ENCODE measurements at places on chromosomes 6 and 20.
A peak's percentile ranks its signal among the peaks of the same experiment; 100 is the strongest.

GRCh38 chr20:1376408-1377270 lies 16.2 kb downstream of the FKBP1A start:
- DNase-seq, result no peak

DNA sequence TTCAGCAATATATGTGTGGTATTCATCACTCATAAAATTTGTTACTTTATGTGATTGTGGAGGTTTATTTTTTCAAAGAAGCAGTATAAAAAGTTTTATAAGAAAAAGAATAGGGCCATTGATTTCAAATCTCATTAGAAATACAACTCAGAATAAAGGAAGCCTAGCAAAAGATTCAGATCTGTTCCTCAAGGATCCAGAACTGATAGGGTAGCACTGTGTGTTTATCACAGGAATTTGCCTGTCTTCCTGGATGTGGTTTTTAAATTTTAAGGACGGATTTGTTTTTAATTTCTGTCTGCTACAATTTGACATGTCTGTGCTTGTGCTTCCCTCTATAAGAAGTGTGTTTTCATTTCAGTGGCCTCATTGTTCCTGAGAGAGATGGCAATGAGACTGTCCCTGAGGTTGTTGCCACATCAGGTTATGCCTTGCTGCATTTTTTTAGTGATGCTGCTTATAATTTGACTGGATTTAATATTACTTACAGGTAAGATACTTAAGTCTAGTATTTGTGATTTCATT lies 74.6 kb downstream of the ATRN start:
- no peak for DNase-seq

GRCh38 chr20:37571033-37571432 lies 43.4 kb upstream of the BLCAP start:
- DNase-seq, result no peak

- peak; percentile 82 for DNase-seq
Measured at GRCh38 chr20:20205141-20205861, 153.0 kb downstream of the CFAP61 start.

DNA sequence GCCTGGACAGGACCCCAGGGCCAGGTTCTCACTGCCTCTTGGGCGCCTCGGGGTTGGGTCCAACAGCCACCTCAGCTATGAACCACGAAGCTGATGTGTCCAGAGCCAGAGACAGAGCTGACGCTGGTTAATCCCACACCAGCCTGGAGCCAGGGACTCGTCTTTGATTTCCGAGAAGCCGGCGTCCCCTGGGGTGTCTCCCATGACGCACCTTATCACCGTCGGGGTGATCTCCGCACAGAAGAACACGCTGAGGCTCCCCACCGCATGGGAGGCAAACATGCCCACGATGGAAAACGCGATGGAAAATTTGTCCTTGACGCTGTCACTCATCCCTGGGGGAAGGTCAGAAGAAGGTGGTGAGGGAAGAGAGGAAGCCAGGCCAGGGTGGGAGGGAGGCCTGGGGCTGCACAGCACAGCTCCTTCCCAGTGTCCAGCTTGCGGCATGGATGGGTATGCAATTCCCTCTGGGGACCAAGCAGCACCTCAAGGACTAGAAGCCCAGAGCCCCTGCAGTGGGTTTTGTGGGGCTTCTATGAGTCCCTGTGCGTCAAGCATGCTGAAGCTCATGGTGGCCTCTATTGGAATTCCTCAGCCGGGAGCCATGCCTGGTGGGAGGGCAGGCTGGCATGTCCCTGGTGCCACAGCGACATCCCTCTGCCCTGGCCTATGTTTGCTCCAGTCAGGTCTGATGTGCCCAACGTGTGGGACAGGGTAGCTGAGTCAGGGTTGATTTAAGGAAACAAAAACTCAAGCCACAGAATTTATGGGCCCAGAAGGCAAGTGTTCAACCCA lies 25.1 kb downstream of the PSMG4 start:
- DNase-seq, result no peak

DNA sequence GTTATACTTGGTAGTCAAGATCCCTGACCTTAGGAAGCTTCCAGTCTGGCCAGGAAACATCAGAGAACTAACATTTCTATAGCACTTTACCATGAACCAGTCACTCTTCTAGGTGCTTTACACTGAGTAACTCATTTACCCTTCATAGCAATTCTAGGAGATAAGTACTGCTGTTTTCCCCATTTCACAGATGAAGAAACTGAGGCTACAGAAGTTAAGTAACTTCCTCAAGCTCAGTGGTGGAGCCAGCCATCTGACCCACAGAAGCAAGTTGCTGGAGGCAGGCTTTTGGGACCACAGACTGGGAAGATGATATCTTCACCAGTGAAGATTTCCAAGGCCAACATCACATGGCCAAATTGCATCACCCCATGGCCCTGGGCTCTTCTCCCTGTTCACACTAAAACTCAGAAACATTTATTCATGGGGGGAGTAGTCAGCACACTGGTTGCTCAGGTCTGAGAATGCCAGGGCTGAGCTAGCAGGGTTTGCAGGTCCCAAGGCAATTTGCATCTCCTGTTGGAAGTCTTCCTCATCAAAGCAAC lies 70.3 kb downstream of the UNC5CL start:
- DNase-seq, result no peak

DNA sequence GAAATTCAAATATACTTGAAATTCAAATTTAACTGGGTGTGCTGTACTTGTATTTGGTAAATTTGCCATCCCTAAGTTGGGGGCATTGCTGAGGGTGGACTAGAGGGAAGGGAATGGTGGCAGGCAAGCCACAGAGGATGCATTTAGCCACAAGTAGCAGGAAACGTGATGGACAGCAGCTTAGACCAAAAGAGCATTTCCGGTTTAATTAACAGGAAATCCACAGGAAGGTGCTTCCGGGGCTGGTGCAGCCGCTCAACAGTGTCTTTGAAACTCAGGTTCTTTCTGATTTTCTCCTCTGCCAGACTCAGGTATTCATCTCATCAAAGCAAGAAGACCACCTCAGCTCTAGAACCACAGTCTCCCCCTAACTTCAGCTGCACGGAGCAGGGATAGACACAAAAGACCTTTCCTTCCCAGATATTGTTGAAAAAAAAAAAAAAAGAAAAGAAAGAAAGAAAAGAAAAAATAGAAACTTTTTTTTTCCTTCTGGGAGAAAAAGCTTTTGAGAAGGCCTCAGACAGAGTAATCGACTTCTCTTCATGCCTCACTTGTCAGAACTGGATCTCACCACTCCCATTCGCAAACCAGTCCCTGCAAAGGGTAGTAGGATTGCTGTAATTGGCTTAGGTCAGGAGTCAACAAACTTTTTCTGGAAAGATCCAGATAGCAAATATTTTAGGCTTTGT lies 8.0 kb upstream of the BCAS1 start:
- no peak for DNase-seq

DNA sequence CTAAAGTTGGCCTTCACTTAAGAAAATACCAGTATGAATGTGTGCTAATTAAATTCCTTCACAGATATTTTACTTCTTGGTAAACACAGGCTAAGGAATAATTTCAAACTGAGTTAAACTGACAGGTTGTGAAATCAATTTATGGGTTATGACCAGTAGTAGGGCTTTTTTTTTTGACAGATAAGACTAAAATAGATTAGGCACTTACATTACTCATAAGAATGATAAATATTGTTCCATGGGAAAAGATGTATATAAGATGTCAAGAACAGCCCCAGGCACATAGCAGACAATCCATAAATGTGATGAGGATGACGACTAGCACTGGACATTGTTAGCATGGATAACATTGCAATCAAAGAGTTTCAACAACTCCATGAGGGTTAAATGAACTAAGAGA lies 22.9 kb downstream of the NT5E start:
- no peak for DNase-seq

GRCh38 chr20:34709044-34709830 lies 5.1 kb downstream of the TP53INP2 start:
- peak; percentile 95 for DNase-seq

DNA sequence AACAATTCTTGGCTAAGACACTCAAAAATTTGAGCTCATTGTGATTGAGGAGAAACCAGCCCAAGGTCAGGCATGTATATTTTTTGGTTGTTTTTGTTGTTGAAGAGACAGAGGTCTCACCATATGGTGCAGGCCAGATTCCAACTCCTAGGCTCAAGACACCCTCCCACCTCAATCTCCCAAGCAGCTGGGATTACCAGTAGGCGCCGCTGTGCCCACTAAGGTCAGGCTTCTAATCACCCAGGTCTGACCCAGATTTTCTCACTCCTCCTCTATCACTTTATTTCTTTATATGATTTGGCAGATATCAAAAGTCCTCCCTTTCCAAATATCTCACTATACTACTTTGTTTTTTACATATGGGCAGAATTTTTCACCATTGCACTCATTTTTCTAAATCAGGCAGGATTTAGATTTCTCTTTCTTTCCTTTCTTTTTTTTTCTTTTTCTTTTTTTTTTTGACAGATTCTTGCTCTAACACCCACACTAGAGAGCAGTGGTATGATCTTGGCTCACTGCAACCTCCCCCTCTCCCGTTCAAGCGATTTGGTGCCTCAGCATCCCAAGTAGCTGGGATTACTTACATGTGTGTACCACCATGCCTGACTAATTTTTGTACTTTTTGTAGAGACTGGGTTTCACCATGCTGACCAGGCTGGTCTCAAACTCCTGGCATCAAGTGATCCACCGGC lies 1.7 kb upstream of the C6orf141 start:
- peak; percentile 44 for DNase-seq

- DNase-seq, result no peak
Measured at GRCh38 chr20:10762216-10762615, 88.4 kb upstream of the JAG1 start.

DNA sequence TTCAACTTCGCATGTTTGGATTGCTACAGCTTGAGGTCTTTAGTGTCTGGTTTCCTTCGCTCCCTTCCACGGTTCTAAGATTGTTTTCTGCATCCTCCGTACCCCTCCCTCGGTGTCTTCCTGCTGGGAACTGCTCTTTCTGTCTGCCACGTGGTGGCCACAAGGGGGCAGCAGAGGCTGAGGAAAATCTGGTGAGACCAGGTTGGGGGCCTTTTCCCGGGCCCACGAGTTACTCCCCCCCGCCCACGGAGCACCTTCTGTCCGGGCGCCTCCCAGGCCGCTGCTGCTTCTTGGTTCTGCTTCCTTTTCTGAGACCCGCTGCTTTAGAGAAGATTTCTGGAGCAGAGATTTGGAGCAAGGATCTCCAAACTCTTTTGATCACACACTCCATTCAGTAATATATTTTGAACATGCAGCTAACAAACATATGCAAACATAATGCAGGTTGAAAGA lies 21.1 kb upstream of the NOTCH4 start:
- DNase-seq, result peak; percentile 71

DNA sequence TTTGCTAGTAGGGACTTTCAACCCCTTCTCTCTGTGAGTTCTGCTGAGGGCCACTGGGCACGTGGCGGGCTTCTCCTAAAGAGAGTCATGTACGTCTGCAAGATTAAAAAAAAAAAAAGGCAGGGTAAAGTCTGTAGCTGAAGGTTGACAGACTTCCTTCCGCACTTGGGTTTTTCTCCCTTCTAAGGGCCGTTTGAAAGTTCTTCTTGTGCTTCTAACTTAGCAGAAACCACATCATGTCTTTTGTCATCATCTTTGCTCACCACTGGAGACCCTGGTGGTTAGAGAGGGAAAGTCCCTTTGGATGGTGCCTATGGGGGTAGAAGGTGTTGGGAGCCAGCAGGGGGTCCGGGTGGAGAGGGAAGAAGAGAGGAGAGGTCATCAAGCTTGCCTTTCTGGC lies 31.4 kb downstream of the PRDM1 start:
- DNase-seq, result no peak

- DNase-seq, result peak; percentile 87
Measured at GRCh38 chr6:36777801-36778200, 61.4 kb downstream of the CPNE5 start.

- DNase-seq, result peak; percentile 21
Measured at GRCh38 chr6:89479897-89480296, 46.9 kb downstream of the ANKRD6 start.

DNA sequence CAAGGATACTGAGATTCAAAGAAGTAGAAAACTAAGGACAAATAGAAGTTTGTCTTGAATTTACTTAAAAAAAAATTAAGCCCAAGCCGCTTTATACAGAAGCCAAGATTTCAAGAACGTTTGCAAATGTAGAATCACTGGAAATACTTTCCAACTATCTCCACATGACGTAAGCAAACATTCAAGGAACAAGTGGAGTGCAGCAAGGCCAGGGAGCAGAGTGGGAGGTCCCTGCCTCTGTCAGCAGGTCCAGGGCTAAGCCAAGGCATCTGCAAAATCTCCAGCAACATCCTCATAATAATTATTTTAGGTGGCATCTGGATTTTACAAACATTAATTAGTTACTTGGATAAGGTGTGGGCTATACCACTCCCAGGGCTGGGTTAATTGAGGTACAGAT lies 60.1 kb upstream of the AKIRIN2 start:
- DNase-seq, result no peak

GRCh38 chr6:70298068-70298467 lies 4.8 kb downstream of the COL9A1 start:
- no peak for DNase-seq

- DNase-seq, result no peak
Measured at GRCh38 chr20:32386091-32386490, 28.0 kb downstream of the ASXL1 start.

- peak; percentile 35 for DNase-seq
Measured at GRCh38 chr6:54191461-54191860, 80.2 kb downstream of the MLIP start.

DNA sequence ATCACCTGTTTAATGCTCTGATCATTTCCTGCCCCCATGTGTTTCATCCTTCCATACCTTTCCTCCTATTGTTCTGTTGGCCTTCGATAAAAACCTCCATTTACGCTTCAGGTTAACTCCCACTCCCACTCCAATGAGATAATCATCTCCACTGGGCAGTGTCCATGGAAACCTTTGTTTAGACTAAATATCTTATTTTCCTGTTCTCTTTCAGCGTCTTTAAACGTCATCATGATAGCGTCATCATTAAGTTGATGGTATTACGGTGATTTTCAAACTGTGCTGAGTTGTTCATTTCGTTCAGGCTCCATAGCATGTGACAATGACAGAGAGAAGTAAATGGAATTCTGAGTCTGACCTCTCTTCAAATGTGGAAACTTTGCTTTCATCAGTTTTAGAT lies 970.5 kb upstream of the SLC35B3 start:
- DNase-seq, result peak; percentile 60

DNA sequence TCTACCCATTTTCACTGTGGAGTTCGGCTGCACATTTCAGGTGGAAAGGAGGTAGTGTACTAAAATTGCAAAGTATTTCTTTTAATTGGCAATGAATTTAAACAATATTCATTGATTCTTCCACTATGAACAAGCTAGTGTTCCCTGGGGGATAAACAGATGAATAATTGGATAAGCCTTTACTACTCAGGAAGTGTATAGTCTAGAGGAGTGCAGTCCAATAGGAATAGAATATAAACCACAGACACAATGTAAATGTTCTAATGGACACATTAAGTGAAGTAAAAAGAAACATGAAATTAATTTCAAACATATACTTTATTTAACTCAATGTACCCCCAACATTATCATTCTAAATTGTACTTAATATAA lies 28.7 kb downstream of the SGK1 start:
- DNase-seq, result no peak

DNA sequence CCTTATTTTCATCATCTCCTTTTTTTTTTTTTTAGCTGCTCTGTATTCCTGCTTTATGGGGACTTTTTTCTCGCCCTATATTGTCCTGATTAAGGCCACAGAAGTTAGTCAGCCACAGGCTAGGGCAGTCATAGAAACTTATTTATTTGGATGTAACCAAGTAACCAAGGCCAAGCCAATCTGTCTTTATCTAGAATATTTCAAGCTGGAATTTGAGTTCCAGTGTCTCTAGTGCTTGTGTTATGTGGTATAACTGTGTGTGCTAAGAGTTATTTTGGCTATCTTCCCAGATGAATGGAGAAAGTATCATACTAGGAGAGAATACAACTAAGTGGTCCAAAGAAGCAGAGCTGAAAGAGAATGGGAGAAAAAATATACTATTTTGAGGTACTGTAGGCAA lies 751.5 kb downstream of the CBLN4 start:
- no peak for DNase-seq

All from NCI-H69 (cell line).